ENCODE measurements at places on chromosomes 7 and 10.

GRCh38 chr7:11557627-11558026, 274.4 kb downstream of the THSD7A start:
- peak; percentile 61 for DNase-seq

DNA sequence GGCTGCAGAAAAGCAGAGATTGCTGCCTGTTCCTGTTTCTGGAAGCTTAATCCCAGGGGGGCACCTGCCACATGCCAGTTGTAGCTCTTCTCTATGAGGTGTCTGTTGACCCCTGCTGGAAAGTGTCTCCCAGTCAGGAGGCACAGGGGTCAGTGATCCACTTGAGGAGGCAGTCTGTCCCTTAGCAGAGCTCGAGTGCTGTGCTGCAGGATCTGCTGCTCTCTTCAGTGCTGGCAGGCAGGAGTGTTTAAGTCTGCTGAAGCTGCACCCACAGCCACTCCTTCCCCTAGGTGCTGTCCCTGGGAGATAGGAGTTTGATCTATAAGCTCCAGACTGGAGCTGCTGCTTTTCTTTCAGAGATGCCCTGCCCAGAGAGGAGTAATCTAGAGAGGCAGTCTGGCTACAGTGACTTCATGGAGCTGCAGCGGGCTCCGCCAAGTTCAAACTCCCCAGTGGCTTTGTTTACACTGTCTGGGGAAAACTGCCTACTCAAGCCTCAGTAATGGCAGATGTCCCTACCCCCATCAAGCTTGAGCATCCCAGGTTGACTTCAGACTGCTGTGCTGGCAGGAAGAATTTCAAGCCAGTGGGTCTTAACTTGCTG, 57.6 kb upstream of the CROT start:
- DNase-seq: no peak

DNA sequence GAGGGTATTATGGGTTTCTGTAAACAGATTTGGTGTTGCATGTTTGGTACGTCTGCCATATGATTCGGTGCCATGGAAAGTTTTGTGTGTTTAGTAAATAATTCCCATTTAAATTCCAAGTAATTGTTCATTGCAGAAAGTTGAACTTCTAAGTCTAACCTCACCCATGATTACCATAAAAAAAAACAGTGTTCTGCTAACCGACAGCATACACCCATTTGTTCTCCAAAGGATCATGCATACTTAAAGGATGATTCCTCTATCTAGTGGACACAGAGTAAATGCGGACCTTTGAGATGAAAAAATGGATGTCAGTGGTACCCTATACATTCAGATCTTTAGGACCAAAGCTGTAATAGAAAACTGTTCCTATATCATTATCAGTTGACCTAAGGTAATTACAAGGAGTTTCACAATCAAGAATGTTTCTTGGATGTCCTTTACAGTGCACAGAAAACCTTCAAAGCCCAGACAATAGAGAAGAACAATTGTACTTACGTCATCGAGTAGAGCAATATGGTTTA, 209.9 kb downstream of the CRPPA start:
- no peak for DNase-seq

DNA sequence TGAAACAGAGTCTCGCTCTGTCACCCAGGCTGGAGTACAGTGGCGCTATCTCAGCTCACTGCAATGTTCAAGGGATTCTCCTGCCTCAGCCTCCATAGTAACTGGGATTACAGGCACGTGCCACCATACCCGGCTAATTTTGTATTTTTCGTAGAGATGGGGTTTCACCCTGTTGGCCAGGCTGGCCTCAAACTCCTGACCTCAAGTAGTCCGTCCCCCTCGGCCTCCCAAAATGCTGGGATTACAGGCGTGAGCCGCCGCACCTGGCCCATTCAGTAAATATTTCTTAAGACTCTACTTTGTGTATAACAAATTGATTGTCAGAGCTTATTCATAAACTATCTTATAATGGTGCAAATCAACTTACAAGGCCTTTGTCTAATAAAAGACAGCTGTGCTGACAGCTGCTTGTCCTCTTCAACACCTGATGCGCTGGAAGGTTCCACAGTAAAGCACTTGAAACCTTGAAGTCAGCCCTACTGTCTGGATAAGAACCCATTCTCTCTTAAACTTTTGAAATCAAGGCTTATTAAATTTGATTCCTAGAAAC, 14.7 kb downstream of the ECHDC3 start:
- no peak for DNase-seq

GRCh38 chr7:151345576-151346469, 4.2 kb downstream of the NUB1 start:
- DNase-seq: peak; percentile 48

GRCh38 chr10:31622978-31623377, 304.0 kb downstream of the ZEB1 start:
- no peak for DNase-seq

DNA sequence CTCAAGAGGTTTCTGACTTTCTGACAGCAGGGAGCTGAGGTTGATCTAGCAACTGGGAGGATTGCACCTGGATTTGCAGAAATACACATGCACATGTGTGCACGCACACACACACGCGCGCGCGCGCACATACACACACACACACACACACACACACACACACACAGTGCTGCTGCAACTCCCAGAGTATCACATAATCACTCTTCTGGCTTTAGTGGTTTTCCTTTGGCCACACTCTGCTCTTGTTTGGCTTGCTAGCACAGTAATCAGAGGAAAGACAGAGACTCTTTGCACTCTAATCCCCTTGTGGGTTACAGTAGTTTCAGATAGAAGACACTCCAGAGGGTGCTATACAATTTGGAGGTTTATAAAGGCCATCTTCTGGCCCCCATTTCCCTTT, 705.0 kb downstream of the AUTS2 start:
- no peak for DNase-seq

DNA sequence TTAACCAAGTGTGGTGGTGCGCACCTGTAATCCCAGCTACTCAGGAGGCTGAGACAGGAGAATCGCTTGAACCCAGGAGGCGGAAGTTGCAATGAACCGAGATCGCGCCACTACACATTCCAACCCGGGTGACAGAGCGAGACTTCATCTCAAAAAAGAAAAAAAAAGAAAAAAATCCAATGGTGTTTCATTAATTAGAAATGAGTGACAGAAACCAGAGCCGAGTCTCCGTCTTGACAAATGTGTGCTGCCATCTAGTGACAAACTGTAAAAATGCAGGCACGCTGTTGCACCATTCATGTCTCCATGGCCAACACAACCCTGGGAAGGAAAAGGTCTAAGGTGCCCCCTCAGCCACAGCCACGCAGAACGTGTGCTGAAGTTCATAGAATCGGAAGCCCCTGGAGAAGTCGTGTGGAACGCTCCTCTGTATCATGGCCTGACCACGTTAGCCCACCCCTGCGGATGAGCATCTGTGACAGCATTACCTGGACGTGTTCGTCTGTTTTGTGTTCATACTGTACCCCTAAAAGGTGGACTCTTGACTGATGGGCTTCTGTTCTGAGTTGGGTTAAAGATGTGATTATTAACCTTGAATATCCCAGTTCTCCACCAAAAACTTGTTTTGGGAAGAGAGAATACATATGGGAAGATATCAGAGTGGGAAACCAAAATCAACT, 94.9 kb downstream of the LYZL2 start:
- DNase-seq: peak; percentile 80

GRCh38 chr10:29533696-29534285, 101.0 kb downstream of the SVIL start:
- peak; percentile 47 for DNase-seq

- peak; percentile 75 for DNase-seq
Observed at GRCh38 chr7:2399848-2400587, 3.4 kb upstream of the CHST12 start.

DNA sequence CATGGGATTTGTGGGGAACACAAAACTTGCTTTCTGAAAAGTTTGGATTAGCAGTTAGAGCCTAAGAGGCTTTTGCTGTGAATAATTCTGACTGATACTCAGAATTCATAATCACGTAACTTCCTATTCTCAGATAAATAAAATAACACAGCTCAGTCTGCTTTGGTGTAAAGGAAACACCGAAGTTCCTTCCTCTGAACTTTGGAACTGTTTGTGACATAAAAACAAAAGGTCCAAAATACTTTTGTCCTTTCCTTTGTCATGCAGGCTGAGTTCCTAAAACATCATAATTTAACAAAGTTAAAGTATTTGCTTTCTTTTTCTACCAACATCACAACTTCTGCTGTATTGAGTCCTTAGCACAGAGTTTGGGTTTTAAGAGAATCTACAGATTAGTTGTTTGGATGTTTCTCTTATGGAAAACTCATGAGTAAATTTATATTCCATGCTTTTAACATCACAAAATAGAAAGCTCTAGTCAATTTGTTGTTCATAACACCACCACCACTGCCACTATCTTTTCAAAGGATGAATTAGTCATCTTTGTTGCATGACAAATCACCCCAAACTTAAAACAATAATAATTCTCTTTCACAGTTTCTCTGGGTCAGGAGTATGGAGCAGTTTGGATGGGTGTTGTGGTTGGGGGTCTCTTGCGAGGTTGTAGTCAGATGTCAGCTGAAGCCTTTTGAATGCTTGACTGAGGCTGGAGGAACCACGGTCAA, 123.4 kb downstream of the REEP3 start:
- no peak for DNase-seq

DNA sequence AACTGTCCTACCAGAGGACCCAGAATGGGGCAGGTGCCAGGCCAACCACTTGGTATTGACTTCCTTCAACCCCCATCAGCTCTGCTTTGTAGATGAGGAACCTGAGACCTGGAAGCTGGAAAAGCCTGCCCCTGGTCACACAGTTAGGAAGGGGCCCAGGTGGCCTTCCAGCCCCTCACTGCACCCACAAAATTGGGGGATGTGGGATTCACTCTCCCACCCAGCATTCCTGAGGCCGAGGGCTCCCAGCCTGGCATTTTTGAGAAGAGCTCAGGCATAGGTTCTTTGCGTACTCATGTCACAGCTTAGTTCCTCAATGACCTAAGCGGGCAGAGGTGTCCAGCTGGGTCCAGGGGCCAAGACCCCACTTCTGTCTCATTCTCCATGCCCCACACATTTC, 46.1 kb downstream of the EBF3 start:
- no peak for DNase-seq

DNA sequence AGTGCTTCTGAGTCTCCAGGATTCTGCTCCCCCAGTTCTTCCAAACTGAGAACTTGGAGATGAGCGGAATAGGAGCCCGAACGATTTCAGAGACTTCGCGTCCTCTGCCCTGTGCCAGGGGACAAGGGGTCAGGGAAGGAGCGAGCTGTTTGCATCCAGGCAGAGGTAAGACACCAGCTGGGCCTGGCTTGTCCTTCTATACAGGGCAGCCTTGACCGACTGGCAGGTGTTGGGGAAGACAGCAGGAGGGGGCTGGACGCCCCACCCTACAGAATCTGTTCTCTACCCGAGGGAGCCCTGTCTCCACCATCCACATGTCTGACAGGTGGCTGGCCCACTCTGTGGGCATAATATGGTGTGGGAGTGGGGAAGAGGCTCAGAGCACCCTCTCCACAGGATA, 7.1 kb downstream of the SPOCK2 start:
- DNase-seq: no peak
